ENCODE measurements at places on chromosomes 4 and X. TPM values are rescaled to one million over a fixed set of nuclear protein-coding genes. Genes with fewer than 3 reads are reported as not detected.

LETM1 gene
- total RNA-seq = 41.8 TPM

ARL9 gene
- not detected for total RNA-seq

GATB gene
- total RNA-seq = 87.9 TPM

NXF3 gene
- total RNA-seq = 0.54 TPM

SUPT20HL1 gene
- not detected for total RNA-seq

CXCL1 gene
- total RNA-seq = 1.8 TPM

CLIC2 gene
- 7.3 TPM for total RNA-seq

GC gene
- not detected for total RNA-seq
